ENCODE measurements at places on chromosomes 3 and 15. TPM values are rescaled to one million over a fixed set of nuclear protein-coding genes. Genes with fewer than 3 reads are reported as not detected.

PLS1 gene
- 23.9 TPM for total RNA-seq

CASR gene
- not detected for total RNA-seq

BFSP2 gene
- not detected for total RNA-seq

HES1 gene
- 29.5 TPM for total RNA-seq

LMAN1L gene
- total RNA-seq, result not detected

GOLGA6B gene
- total RNA-seq, result not detected

- H3K4me3 ChIP-seq, result no peak overlapping the region
- no peaks in the 10 kb centered on the region for H3K36me3 ChIP-seq
- H3K27me3 ChIP-seq, result peaks cover under 1% of the 10 kb centered on the region
- H3K4me1 ChIP-seq, result no peaks in the 10 kb centered on the region
Measured at GRCh38 chr3:71810056-71810455, 25.1 kb upstream of the PROK2 start.

DNA sequence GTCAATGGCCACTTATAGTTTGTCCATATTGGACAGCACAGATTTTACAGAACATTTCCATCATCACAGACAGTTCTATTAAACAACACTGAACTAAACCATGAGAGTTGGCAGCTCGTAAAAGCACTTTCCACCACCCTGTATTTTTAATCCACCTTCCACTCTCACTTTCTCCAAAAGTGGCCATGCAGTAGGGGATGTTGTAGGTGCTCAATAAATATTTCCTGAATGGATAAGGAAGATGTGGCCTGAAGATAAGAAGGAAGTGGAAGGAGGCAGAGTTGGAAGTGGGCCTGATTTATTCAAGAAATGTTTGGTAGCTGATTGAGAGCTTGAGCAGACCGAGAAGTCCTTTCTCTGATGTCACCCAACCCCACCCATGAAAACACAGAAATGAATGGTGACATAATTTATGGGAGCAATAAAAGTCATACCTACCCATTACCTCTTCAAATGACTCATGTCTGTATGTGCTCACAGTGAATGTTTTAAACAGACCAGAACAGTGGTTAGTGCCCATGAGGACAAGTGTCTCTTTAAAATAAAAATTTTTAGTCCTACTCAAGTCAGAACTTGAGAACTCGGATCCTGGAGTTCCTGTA is 39.6 kb upstream of the CTNNB1 start:
- H3K4me3 ChIP-seq, result no peak overlapping the region
- DNase-seq, result no peak
- no peaks in the 10 kb centered on the region for H3K27me3 ChIP-seq
- H3K36me3 ChIP-seq, result no peaks in the 10 kb centered on the region
- no peak overlapping the region for H3K27ac ChIP-seq
- H3K4me1 ChIP-seq, result peaks cover 9% of the 10 kb centered on the region

GRCh38 chr3:17670749-17671148 is 71.7 kb downstream of the TBC1D5 start:
- H3K36me3 ChIP-seq, result no peaks in the 10 kb centered on the region
- DNase-seq, result no peak
- H3K4me3 ChIP-seq, result no peak overlapping the region
- H3K27ac ChIP-seq, result no peak overlapping the region

- no peak overlapping the region for H3K27ac ChIP-seq
- DNase-seq, result no peak
- H3K36me3 ChIP-seq, result no peaks in the 10 kb centered on the region
- H3K4me3 ChIP-seq, result no peak overlapping the region
Measured at GRCh38 chr15:69389426-69389825, 24.7 kb upstream of the KIF23 start.

GRCh38 chr3:66858656-66859381 is 139.3 kb upstream of the KBTBD8 start:
- DNase-seq, result no peak
- no peaks in the 10 kb centered on the region for H3K4me1 ChIP-seq
- no peak overlapping the region for H3K27ac ChIP-seq
- no peaks in the 10 kb centered on the region for H3K27me3 ChIP-seq

DNA sequence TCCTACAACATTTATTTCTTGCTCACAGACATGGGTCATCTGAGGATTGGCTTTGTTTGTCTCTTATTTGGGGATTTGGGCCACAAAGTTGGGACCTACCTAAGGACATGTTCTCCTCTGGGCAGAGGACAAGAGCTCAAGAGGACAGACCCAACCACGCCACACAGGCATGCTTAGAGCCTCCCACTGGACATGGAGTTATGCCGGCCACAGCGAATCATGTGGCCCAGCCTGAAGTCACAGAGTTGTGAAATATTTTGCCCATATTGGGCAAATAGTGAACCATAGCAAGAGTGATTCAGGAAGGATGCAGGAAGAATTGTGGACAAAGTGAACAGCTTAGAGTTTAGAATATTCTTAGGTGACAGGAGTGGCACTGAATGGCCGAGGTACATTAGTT is 9.9 kb downstream of the TRAK1 start:
- H3K27ac ChIP-seq, result peak overlapping the region; percentile 58
- no peaks in the 10 kb centered on the region for H3K27me3 ChIP-seq
- no peak overlapping the region for H3K4me3 ChIP-seq
- H3K4me1 ChIP-seq, result peaks cover 57% of the 10 kb centered on the region
- H3K36me3 ChIP-seq, result peaks cover 8% of the 10 kb centered on the region

DNA sequence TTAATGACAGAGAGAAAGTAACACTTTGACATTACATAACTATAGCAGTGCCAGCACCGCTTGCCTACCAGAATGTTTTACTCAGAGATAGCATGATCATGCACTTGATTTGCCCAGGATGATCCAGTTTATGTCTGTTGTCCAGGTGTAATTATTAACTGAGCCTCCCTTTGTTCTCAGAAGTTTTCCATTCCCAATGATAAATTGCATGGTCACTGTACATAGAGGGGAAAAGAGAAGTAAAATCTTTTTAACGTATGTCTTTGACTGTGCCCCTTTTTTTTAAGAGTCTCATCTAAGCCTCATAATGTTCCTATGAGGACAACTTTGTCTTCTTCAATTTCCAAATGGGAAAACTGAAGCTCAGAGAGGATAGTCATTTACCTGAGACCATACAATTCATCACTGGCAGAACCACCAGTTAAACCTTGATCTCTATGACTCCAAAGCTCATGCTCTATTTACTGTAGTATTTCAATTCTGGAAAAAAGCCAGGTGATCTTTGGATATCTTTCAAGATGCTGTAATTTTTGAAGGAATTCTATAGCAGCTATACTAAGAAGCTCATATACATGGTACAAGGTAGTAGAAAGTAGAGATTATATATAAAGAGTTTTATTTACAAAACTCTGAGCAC is 25.1 kb downstream of the C3orf85 start:
- no peaks in the 10 kb centered on the region for H3K4me1 ChIP-seq
- no peak for DNase-seq
- no peaks in the 10 kb centered on the region for H3K27me3 ChIP-seq
- no peaks in the 10 kb centered on the region for H3K36me3 ChIP-seq
- H3K4me3 ChIP-seq, result no peak overlapping the region

- no peak overlapping the region for H3K27ac ChIP-seq
- no peak for DNase-seq
- no peak overlapping the region for H3K4me3 ChIP-seq
Measured at GRCh38 chr3:143496191-143496590, 352.1 kb downstream of the SLC9A9 start.

- no peaks in the 10 kb centered on the region for H3K27me3 ChIP-seq
- no peak overlapping the region for H3K4me3 ChIP-seq
- DNase-seq, result no peak
- H3K4me1 ChIP-seq, result no peaks in the 10 kb centered on the region
- H3K27ac ChIP-seq, result no peak overlapping the region
- no peaks in the 10 kb centered on the region for H3K36me3 ChIP-seq
Measured at GRCh38 chr3:175005881-175006280, 146.7 kb downstream of the NAALADL2 start.

DNA sequence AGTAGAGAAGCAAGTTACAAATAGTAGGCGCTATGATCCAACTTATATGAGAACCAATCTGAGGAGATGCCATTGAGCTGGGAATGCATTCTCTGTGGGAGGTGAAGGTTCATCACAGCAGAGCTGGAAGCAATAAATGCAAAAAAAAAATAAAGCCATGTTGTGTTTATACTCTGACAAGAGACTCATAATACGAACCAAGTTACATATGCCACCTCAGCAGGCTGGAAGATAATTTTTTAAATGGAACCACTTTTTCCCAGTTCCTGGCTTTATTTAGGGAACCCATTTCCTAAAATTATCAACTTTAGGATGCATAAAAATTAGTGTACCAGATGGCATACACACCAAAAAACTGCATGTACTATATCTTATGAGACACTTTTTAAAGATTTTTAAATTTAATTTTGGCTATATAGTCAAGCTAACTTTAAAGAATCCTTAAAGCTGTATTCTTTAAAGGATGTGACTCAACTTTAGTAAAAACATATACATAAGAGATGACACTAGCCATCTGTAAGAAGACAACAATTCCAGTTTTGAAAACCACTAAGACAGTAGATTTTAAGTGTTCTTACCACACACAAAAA is 23.6 kb upstream of the SETMAR start:
- H3K27ac ChIP-seq, result no peak overlapping the region
- no peak overlapping the region for H3K4me3 ChIP-seq
- H3K36me3 ChIP-seq, result no peaks in the 10 kb centered on the region
- H3K27me3 ChIP-seq, result no peaks in the 10 kb centered on the region
- no peak for DNase-seq

DNA sequence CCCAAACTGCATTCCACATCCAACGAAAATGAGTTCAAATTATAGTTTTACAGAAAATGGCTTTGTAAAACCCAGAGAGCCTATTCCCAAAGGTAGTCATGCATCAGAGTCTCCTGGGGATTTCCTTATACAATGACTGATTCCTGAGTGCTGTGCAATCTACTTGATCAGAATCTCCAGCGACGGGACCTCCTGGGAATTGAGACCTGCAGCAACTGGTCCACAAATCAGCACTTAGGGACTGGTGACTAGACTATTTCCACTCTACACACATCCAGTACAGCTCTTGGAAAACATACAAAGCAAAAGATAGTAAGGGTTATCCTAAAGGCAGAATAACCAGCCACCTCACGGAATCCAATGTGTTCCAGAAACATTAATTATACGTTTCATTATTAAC is 871.0 kb upstream of the CFAP20DC start:
- no peaks in the 10 kb centered on the region for H3K36me3 ChIP-seq
- no peak overlapping the region for H3K4me3 ChIP-seq
- H3K27me3 ChIP-seq, result no peaks in the 10 kb centered on the region
